Posterior vena cava (tissue), 2 donors: ENCODE measurements at places on chromosomes 5 and 9. TPM values are rescaled to one million over a fixed set of nuclear protein-coding genes. Genes with fewer than 3 reads are reported as not detected.

GRCh38 chr9:88835038-88835466, 156.2 kb upstream of the S1PR3 start:
- no peak for DNase-seq

DNA sequence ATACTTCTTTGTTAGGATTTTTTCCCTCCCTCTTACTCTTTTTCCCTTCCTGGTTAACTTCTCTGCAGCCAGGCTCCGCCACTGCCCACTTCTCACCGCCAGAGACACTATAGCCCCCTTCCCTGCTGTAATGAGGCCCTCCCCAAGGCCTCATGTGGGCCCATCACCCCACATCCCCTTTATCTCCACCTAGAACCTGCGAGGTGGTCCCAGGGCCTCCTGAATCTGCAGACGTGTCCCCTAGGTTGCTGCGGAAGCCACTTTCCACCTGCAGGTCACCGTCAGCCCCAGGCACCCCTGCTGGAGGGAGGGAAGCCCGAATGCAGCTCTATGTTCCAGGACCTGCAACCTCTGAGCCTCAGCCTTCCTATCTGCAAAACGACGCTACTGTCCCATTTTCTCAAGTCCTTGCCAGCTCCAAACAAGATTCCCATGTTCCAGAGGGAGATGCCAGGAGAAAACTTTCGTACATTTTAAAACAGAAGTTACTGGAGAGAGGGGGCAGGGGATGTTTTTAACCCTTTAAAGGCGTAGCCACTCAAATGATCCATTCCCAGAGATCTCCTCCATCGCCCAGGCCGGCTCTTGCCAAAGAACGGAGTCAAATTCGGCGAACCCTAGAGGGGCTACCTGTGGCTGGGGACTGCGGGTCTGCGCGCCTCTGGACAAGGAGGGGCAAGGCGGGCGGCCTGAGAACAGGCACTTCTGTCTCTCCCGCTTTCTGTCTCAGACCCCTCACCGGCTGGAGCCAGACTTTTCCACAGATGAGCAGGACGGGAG, 929 bp downstream of the SH3PXD2B start:
- peak; percentile 83 for DNase-seq

DNA sequence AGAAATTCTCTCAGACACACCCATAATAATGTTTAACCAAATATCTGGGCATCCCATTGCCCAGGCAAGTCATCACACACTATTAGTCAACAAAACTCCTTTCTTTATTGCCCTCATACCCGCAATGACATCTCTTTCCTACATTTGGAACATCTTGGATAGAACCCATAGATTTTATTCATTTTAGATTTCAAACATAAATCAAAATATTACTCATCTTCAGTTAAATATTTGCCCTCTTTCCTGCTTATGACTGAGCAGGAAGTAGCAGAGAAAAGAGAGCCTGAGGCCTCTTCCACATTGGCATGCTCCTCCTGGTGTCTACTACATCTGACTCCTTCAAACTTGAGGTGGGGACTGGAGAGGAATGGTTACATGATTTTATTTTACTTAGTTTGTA, 592.0 kb downstream of the CHSY3 start:
- DNase-seq: no peak

POU5F2 gene
- 2.4 TPM for total RNA-seq

DNA sequence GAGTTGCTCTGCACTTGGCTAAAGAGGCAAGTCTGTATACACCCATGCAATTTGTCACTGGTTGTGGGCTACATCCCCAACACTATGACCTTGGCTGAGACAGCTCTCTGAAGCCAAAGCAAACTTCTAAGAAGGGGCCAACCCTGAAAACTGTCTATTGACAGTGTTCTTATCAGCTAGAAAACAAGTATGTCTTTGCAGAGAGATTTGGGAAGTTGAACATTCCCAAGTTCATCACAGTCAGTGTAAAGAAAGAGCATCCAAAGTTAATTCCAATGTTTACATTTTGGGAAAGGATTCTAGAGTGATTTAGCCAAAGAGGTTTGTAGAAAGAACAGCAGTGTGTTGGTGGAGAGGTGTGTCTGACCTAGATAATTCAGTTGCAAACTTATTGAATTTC, 711.1 kb upstream of the CHD1 start:
- DNase-seq: no peak
